Cerebellar nuclear complex (tissue), 1 donor: ENCODE measurements at places on chromosomes 13 and 19.

DNA sequence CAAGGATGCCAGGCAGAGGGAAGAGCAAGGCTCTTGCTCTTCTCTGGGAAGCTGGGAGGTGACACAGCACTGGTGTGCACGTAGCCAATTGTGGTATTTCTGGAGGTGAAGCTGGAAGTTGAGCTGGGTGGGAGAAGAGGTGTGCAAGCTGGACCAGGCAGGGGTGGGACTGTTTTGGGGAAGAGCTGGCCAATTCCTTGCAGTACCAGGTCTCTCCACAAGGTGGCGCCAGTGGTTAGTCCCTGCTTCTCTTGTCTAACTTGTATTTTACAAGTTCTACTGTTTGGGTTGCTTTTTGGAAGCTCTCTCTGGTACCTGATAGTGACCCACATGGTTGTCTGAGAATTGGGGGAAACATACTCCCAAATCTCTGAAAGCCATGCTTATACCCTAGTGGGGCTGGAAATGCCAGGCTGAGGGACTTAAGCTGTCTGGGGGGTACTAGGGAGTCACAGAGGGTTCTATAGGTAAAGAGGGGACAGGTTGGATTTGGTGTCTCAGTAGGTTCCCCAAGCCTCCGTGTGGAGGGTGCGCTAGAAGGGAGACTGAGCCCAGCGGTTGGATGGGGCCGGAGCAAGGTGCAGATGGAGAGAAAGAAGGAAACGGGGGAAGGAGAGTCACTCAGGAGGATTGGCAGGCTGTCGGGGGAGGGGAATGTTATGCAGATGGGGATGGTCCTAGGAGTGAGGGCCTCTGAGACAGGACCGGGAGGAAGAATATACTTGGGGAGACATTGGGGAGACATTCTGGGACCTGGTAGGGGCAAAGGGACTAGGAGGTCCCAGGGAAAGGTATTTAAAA is 3.0 kb downstream of the HPN start:
- DNase-seq: no peak

- no peak for DNase-seq
These were observed 935 bp downstream of the CRB3 start for GRCh38 chr19:6465006-6465405.

DNA sequence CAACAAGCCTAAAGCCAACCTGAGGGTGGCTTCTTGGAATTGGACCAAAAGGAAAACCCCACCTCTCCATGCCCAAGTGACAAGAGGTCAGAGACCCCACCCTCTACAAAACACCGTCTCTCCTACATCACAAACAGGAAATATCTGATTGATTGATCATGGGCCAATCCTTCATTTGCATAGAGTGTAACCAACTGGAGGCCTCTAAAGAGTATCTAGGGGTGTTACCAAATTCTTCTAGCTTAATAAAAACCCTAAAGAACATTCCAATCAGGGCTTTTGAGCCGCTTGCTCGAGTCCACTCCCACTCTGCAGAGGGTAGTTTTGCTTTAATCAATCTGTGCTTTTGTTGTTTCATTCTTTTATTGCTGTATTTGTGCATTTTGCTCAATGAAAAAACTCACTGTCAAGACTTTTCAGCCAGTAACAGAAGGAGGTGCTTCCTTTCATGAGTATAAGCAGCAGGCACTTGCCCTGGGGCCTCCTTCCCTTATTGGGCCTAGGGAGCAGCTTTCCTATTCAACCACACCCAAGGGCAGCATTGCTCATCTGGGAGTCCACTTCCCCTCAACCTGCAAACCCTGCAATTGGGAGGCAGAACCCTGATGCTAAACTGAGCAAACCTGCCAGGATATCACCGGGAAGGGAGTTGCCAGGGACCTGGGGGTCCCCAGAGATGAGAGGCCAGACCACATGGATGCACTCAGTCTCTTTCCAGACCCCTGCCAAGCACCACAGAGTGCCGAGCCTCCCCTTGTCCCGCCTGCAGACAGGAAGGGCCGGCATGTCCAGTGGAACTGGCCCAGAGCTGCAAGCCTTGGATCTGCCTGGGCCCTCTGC is 154.3 kb upstream of the VSTM2B start:
- no peak for DNase-seq

DNA sequence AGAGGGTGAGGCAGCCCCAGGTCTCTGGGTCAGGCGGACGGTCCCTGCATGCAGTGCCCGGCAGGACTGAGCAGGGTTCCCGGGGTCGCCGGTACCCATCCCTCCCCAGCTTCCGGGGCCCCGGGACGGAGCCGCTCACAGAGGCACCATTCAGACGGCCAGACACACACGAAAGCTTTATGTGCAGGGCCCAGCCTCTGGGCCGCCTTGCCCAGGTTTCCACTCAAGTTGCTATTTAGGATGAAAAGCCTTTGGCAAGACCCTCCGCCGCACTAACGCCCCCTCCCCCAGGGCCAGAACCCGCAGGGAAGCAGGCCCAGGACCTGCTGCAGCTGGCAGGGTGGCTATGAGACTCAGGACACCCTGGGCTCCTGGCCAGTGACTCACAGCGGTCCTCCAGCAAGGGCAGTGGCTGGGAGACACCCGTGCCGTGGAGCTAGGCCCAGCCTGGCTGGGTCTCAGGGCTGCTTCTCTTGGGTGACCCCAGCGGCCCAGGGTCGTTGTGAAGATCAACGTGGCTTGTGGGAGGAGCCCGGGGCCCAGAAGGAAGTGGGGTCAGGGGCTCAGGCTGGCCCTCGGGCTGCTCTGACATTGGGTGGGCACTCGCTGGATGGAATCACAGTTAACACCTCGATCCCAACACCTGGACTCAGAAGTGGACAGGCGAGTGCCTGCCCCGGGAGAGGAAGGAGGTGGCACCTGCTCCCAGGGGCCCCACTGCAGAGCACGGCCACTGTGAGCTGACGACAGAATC is 4.8 kb downstream of the C19orf25 start:
- no peak for DNase-seq

GRCh38 chr13:109626386-109627171 is 159.8 kb downstream of the IRS2 start:
- DNase-seq: no peak

DNA sequence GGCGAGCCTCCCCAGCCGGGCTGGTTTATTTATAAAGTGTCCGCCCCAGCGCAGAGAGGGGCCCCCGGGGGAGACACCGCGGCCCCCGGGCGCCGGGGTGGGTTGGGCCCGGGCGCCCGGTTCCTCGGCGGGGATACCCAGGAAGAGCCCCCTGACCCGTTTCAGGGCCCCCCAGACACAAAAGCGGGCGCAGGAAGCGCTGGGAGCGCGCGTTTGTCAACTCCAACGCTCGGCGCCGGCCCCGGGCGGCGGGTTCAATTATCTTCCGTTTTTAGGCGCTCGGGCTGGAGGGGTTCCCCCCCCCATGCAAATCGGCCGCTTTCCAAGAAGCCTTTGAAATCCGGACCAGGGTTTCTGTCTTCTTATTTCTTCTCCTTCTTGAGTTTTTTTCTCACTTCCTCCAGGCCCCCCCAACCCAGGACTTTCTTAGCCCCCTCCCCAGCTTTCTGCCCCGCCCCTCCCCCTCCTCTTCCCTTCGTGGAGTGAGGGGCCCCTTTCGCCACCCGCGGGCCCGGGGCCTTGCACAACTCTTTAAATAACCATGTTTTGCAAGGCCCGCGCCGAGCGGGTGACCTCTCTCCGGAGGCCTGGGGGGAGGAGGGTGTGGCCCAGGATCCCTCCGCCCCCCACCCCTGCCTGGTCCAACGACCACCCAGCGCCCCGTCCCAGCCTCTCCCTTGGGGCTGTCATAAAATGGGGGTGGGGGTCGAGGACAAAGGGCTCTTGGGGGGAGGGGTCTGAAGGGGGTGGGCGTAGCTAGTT is 935 bp downstream of the ARID3A start:
- no peak for DNase-seq

GRCh38 chr13:46586751-46587514 is 34.0 kb downstream of the LRCH1 start:
- DNase-seq: no peak

- DNase-seq: no peak
These were observed 787 bp downstream of the TIMM29 start for GRCh38 chr19:10929402-10929794.

- no peak for DNase-seq
These were observed 105.6 kb upstream of the SERP2 start for GRCh38 chr13:44267980-44268379.

- no peak for DNase-seq
These were observed 146.3 kb downstream of the DCLK1 start for GRCh38 chr13:35984776-35985453.

GRCh38 chr13:47875201-47875600 is 125.9 kb downstream of the SUCLA2 start:
- no peak for DNase-seq

DNA sequence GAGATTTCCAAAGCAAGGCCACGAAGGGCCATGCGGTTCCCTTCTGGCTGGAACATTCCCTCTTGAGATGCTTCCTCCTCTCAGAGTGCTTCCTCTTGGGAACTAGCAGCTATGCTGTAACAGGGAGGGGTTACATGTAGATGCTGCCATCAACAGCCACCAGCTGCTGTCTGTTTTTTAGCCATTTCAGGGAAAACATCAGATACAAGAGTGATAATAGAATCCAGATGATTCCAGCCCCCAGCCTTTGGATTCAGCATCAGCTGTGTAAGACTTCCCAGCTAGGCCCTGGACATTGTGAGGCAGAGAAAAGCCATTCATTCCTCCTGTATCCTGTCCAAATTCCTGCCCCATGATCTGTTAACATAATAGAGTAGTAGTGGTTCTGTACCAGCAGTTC is 8.2 kb upstream of the ZNF177 start:
- DNase-seq: no peak

DNA sequence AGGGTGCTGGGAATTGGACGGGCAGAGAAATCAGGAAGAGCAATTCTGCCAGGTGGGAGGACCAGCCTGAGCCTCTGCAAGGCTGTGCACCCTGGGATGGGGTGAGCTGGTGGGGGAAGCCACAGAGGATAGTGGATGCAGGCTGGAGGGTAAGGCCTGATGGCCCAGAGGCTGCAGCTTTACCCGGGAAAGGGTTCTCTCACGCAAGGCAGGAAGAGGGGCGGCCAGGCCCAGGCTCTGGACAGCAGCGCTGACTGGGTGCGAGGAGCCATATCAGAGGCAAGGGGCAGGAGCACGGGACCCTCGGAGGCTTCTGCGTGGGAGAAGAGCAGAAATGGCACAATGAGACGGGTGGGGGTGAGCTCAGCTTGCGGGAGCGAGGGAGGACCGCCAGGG is 104.6 kb downstream of the SOX1 start:
- DNase-seq: no peak

- no peak for DNase-seq
These were observed 12.1 kb upstream of the LTBP4 start for GRCh38 chr19:40588926-40589569.

GRCh38 chr13:26872525-26873385 is 112.2 kb upstream of the GPR12 start:
- no peak for DNase-seq

DNA sequence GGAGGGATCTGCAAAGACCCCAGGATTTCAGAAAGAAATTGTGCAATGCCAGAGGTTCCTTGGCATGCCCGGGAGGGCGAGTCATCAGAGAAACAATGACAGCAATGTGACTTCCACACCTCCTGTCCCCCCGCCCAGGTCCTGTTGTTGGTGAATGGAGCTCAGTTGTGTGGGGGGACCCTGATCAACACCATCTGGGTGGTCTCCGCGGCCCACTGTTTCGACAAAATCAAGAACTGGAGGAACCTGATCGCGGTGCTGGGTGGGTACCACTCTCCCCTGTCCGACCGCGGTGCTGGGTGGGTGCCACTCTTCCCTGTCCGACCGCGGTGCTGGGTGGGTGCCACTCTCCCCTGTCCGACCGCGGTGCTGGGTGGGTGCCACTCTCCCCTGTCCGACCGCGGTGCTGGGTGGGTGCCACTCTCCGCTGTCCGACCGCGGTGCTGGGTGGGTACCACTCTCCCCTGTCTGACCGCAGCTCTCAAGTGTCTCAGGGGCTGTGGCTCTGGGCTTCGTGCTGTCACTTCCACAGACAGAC is 5.2 kb upstream of the F10 start:
- no peak for DNase-seq

DNA sequence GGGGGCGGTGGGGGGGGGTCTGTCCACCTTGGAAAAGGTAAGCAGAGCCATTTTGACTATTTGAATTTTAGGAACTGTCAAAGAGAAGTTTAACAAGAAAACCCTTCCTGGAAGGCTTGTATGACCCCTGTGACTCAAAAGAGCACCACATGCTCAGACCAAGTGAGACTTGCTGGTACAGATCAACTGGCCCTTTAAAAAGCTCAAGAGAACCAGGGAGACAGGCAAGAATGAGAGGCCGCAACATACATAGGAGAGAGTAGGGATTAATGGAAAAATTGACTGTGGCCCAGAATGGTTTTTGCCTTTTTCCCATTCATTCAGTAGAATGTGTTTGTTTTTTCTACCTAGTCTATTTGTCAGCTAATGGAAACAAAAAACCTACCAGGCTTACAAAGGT is 26.2 kb upstream of the ATP8A2 start:
- DNase-seq: no peak

GRCh38 chr19:42125536-42125935 is 6.7 kb downstream of the POU2F2 start:
- DNase-seq: no peak

DNA sequence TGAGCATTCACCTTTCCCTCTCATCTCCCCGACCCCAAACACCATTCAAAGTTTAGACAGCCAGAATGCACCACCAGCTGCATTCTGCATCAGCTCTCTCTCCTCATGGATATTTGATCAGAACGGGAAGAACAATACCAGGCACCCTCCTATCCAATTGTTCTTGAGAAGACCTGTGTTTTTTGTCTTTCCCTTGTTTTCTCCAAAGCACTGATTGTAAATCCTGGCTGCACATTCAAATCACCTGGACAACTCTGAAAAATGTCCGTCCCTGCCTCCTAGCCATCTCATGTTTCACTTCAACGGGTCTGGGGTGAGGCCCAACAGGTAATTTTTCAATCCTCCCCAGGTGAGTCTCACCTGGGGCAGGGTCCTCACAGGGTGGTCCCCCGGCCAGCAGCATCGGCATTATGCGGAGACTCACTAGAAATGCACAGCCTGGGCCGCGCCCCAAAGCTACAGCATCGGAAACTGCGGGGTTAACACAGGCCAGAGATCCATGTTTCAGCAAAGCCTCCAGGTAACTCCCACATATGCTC is 5.5 kb downstream of the IRS2 start:
- DNase-seq: no peak

DNA sequence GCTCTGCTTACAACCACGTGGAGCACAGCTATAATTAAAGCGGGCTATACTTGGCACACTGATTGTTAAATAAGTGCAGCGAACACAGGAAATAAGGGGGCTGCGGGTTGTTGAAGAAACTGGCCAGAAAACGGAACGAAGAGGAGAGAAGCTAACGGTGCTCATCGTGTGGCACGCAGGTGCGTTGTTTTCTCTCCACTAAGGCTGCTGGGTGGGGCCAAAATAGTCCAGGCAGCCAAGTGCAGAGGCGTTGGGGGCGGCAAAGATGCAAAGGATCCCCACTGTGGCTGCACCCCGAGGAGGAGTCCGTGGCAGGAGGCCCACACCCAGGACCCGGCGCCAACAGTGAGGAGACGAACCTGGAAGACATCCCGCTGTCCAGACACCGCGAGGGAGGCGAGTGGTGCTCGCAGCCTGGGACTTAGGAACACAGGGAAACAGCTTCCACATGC is 8.1 kb upstream of the ARL11 start:
- DNase-seq: no peak

DNA sequence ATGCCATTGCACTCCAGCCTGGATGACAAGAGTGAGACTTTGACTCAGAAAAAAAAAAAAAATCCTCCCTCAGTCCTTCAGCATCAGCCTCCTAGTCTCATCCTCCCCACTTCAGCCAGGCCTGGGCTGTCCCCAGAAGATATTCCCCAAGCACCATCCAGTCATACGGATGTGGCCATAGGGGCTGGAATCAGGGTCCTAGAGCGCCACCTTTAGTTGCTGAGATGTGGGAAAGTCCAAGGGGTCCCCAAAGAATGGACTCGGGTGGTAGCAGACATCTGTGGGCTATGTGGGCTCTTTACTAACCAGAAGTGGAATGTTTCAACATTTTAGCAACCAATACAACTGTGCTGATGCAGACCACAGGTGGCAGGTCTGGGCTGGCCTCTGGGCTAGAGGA is 3.1 kb upstream of the TYROBP start:
- no peak for DNase-seq
